ENCODE measurements at places on chromosomes 12 and 14.

DNA sequence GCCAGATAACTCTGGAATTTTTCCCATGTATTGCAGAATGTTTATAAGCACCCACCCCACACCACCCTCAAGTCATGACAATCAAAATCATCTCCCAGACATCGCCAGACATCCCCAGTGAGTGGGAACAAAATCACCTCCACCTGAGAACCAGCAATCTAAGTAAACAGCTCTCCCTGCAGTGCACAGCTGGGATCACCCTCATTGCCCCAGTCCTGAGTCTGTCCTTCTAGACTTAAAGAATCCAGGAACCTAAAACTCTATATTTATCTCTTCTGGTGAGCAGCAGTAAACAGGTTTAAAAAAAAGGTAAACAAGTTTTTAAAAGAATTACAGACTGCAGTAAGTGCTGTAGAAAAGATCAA lies 43.3 kb upstream of the CMKLR1 start:
- DNase-seq = no peak

- DNase-seq = no peak
Observed at GRCh38 chr12:25734529-25735180, 181.6 kb upstream of the LMNTD1 start.

DNA sequence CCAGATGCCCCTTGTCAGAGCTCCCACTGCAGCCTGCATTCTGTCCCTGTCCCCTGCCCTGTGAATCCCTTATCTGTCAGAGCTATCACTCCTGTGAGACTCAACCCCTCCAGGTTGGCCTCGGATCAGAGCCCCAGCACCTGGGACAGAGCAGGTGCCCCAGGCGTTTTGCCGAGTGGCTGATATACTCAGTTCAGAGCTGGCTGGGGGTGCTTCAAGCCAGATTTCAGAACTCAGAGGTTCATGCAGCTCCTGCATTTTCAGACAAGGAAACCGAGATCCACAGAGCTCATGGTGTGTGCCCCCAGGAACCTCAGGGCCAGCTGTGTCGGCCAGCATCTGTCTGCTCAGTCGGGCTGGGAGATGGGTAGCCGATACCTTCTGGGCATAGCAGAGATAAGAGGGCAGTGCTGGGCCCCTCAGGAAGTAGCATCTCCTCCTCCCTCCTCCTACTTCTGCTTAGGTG lies 228.0 kb upstream of the RTL1 start:
- no peak for DNase-seq

GRCh38 chr12:92971859-92972524 lies 42.9 kb upstream of the EEA1 start:
- peak; percentile 94 for DNase-seq

- DNase-seq = no peak
Observed at GRCh38 chr14:97318380-97318779, 521.2 kb downstream of the VRK1 start.

Data from kidney epithelial cell (primary cell).